ENCODE measurements at places on chromosomes 1 and 21. TPM values are rescaled to one million over a fixed set of nuclear protein-coding genes. Genes with fewer than 3 reads are reported as not detected.

DNA sequence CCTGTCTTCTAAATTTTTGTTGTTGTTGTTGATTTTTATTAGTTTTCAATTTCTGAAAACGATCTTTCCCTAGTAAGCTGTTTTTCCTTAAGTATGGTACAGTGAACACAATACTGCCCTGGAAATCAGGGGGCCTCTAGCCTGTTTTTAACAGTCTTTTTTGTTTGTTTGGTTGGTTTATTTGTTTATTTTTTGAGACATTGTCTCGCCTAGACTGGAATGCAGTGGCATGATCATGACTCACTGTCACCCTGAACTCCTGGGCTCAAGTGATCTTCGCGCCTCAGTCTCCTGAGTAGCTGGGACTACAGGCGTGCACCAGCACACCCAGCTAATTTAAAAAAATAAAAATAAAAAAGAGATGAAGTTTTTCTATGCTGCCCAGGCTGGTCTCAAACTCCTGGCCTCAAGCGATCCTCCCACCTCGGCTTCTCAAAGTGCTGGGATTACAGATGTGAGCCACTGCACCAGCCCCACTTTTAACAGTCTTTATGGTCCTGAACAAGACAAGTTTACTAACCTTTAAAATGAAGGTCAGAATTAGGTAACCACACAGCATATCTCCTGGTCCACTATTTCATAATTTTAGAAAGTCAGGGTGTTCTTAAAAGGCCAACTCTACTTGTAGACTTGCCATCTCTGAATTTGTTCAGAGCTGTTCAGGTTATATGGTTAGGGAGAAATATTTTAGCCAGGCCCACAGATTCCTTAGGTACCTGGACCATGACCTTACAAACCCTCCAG, 35.4 kb downstream of the TBCE start:
- no peak overlapping the region for H3K27ac ChIP-seq
- H3K27me3 ChIP-seq, result no peaks in the 10 kb centered on the region
- peaks cover 18% of the 10 kb centered on the region for H3K36me3 ChIP-seq
- H3K4me1 ChIP-seq, result no peaks in the 10 kb centered on the region

- H3K36me3 ChIP-seq, result no peaks in the 10 kb centered on the region
- no peak for DNase-seq
- H3K4me1 ChIP-seq, result peaks cover 14% of the 10 kb centered on the region
These were observed 59.0 kb upstream of the IFFO2 start for GRCh38 chr1:19015476-19015875.

The SRGAP2C gene
- 33.9 TPM for total RNA-seq

DNA sequence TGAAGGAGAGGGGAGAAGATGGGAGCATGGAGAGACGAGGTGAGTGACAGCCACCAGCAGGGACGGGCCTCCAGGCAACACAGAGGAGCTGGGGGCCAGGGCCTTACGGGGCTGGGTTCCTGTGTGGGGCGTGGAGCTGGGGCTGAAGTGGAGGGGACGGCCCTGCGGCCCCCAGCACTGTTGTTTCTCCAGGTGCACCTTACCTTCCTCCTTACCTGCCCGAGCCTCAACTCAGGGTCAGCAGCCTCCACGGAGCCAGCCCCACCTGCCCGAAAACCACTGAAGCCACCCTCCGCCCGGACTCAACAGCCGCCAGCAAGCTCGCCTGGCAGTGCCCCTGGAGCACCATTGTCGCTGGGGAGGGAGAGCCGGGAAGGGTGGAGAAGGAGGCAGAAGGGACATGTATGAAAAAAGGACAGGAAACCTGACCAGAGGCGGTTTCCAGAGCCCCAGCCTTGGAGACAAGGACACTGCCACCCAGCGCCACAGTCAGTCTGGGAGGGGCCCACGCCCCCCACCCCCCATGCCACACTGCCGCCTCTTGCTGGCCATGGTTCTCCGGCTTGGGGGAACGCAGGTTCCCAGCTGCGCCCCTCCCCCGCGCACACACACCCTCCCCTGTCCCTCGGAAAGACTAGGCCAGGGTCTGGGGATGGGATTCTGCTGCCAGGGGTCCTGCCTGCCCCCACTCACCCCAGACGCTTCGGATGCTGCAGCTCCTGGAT, 10.6 kb downstream of the PLA2G2F start:
- H3K4me1 ChIP-seq, result peaks cover 25% of the 10 kb centered on the region
- H3K36me3 ChIP-seq, result no peaks in the 10 kb centered on the region
- H3K27ac ChIP-seq, result no peak overlapping the region
- H3K4me3 ChIP-seq, result no peak overlapping the region
- DNase-seq, result no peak
- peaks cover 4% of the 10 kb centered on the region for H3K27me3 ChIP-seq

The CACYBP gene
- total RNA-seq, result 74.4 TPM

DNA sequence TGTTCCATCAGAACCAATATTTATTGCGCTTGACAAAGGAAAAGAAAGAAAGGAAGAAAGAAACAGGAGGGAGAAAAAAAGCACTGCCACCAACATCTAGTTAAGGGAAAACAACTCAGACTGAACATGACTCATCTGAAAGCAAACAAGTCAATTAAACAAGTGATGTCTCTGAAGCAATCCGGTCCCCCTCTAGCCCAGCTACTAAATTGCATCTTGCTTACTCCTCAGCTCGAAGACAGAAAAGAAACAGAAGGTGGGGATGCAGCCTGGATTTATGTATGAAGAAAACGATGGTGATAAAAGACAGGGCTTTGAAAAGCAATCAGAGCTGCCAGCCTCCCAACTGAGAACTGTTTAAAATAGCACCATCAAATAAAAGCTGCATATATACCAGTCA, 188.2 kb downstream of the OMA1 start:
- H3K36me3 ChIP-seq, result no peaks in the 10 kb centered on the region
- no peak overlapping the region for H3K27ac ChIP-seq
- H3K4me3 ChIP-seq, result no peak overlapping the region

The ZMYND12 gene
- total RNA-seq, result 2.8 TPM

The OR2T27 gene
- not detected for total RNA-seq

GRCh38 chr1:192949783-192950182, 109.4 kb downstream of the UCHL5 start:
- no peaks in the 10 kb centered on the region for H3K36me3 ChIP-seq
- H3K4me3 ChIP-seq, result no peak overlapping the region
- DNase-seq, result no peak
- H3K4me1 ChIP-seq, result no peaks in the 10 kb centered on the region
- H3K27ac ChIP-seq, result no peak overlapping the region

The PKP1 gene
- 2.2 TPM for total RNA-seq

Data from lower lobe of right lung (tissue), 2 donors.